Smooth muscle cell of trachea (primary cell): ENCODE measurements at places on chromosomes 1 and 21. TPM values are rescaled to one million over a fixed set of nuclear protein-coding genes. Genes with fewer than 3 reads are reported as not detected.

ARMH1 gene
- 1.3 and 5.0 TPM in 2 replicates for total RNA-seq

GJA9 gene
- total RNA-seq: under 0.01 TPM in 1 of 2 replicates, not detected in the other

KLHDC8A gene
- total RNA-seq: not detected in 2 replicates

C1orf210 gene
- not detected in 2 replicates for total RNA-seq

FAM43B gene
- total RNA-seq: 0.33 TPM in 1 of 2 replicates, not detected in the other

EIF3I gene
- total RNA-seq: 426 and 471 TPM in 2 replicates

LCE1C gene
- not detected in 2 replicates for total RNA-seq

COL8A2 gene
- total RNA-seq: 10.8 and 24.3 TPM in 2 replicates

SLAMF1 gene
- total RNA-seq: not detected in 2 replicates

CHD5 gene
- total RNA-seq: under 0.01 and 0.15 TPM in 2 replicates

HES3 gene
- not detected in 2 replicates for total RNA-seq

OBSCN gene
- total RNA-seq: 3.3 and 15.2 TPM in 2 replicates

ZNF695 gene
- total RNA-seq: 1.7 and 2.0 TPM in 2 replicates
